ENCODE measurements at places on chromosomes 13 and 19.

GRCh38 chr19:35963514-35963913, 27.3 kb downstream of the LRFN3 start:
- no peak for DNase-seq

DNA sequence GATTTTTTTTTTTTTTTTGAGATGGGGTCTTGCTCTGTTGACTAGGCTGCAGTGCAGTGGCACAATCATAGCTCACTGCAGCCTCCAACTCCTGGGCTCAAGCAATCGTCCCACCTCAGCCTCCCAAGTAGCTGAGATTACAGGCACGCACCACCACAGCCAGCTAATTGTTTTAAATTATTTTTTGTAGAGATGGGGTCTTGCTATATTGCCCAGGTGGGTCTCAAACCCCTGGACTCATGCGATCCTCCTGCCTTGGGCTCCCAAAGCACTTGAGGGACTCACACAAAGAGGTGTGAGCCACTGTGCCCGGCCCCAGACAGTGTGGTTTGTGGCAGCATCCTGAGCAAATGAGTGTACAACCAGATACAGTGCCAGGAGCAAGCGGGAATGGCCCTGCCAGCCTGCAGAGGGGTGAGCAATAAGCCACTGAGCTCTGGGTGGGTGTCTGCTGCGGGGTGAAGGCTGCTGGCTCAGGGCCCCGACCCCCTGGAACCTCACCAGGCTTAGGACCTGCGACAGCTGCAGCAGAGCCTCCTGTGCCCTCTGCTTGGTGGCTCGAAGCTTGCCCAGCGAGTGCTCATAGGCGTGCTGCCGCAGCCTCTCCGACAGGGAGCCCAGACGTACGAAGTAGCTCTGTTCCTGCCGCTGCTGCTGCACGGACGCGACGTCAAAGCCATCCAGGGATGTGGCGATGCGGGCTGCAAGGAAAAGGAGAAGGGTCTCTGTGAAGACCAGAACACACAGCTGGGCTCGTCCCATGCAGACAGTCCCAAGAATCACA, 15.9 kb upstream of the TICAM1 start:
- DNase-seq = no peak

DNA sequence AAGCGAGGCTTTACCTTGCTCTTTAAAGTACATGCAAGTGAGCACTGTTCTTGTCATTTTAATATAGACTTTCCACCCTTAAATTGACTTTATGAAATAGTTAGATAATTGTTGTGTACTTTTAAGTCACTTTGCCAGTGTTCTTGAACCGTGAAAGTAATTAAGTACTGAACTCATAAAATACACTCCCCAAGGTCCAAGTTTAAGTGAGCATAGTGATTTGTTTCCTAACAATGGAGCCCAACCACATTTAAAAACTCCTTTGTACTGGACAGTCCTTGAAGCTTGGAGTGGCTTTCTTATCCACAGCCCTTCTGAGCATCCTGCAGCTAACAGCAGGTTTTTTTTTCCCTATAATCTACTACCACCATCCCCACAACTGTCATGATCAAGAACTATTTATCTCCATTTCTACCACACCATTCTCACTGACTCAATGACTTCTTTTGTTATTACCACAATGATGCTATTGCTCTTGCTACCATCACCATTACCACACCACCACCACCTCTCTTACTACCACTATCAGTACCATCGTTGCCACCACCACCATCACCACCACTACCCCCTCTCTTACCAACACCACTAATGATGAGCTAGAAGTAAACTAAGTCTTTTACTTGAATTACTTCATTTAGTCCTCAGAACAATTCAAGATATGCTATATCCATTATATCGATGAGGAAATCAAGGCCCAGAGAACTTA, 452.6 kb downstream of the DIAPH3 start:
- DNase-seq = no peak

DNA sequence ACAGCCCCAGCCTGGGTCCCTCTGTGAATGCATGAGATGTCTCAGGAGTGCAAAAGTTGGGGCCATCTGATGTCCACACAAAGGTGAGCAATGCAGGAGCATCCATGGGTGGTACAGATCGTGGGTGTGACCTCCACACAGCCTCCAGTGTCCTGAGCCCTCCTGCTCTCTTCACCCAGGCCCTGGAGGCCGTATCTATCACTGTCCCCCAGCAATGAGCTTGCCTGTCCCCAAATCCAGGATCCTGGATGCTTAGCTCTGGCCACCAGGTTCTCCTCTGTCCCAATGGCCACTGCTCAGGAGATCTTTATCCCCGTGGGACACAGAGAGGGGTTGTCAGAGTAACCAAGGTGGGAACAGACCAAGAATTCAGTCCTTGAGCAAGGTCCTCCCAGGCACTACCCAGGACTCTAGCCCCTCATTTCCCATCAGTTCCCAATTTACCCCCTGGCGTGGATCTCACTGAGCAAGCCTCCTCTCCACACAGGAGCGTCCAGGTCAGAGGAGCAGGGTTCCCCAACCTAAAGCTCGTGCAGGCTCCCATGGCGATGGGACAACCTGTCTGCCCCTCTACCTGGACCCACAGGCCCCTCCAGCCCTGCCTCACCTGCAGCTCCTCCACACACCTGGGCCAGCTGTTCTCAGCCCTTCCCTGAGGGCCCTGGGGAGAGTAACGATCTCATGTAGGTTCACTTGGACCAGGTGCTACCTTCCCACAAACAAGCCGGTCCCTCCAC, 11.3 kb downstream of the CEACAM21 start:
- no peak for DNase-seq
